ENCODE measurements at places on chromosomes 7 and 10.
A peak's percentile ranks its signal among the peaks of the same experiment; 100 is the strongest.

DNA sequence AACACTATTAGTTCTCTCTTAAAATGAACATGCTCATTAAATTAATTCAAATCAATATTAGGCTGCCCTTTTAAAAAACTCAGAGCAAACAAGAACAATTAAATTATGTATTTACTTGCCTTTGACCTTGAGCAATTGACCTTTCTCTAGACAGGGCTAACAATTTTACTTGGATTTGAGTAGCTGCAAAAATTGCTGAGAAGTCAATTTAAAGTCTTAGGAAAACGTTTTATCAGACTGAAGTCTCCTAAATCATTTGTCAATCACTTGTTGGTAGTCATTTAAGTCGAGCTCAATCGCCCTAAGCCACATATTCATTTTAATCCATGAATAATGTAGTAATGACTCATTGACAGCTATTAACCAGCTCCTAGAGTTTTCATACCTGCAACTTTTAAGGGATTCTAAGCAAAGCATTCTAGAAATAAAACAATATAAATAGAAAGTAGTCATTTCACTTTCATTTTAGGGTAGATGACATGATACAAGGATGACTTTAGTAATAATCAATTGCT lies 84.9 kb upstream of the SEC61G start:
- no peak for DNase-seq

GRCh38 chr7:123712619-123713018 lies 36.2 kb downstream of the WASL start:
- DNase-seq: no peak

- DNase-seq: peak; percentile 59
These were observed 99.1 kb downstream of the CCDC71L start for GRCh38 chr7:106561666-106562411.

GRCh38 chr10:28811639-28812349 lies 134.5 kb downstream of the BAMBI start:
- no peak for DNase-seq

DNA sequence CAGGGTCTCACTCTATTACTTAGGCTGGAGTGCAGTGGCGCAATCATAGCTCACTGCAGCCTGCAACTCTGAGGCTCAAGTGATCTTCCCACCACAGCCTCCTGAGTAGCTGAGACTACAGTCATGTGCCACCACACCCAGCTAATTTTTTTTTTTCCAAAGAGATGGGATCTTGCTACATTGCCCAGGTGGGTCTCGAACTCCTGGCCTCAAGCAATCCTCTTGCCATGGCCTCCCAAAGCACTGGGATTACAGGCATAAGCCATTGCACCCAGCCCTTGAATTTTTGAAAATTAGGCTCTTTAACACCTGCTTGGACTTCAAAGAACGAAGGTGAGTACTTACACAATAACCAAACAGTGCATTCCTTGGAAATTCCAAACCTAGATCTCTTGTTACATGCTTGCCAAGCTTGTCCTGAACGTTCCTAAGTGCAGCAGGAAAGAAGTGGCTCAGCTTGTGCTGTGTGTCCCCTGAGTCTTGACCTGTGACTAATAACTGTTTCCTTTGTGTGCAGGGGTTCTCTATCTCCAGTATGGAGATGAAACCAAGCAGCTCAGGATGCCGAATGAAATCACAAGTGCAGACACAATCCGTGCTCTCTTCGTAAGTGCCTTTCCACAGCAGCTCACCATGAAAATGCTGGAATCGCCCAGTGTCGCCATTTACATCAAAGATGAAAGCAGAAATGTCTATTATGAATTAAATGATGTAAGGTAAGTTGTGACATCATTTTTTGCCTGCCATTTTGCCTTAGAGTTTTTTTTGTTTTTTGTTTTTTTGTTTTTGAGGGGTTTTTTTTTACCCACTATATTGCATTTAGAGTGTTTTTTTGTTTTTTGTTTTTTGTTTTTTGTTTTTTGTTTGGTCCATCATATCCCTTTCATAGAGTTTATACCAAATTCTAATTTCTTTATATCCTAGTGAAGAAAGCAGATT lies 223.8 kb downstream of the KIAA1217 start:
- DNase-seq: peak; percentile 38

DNA sequence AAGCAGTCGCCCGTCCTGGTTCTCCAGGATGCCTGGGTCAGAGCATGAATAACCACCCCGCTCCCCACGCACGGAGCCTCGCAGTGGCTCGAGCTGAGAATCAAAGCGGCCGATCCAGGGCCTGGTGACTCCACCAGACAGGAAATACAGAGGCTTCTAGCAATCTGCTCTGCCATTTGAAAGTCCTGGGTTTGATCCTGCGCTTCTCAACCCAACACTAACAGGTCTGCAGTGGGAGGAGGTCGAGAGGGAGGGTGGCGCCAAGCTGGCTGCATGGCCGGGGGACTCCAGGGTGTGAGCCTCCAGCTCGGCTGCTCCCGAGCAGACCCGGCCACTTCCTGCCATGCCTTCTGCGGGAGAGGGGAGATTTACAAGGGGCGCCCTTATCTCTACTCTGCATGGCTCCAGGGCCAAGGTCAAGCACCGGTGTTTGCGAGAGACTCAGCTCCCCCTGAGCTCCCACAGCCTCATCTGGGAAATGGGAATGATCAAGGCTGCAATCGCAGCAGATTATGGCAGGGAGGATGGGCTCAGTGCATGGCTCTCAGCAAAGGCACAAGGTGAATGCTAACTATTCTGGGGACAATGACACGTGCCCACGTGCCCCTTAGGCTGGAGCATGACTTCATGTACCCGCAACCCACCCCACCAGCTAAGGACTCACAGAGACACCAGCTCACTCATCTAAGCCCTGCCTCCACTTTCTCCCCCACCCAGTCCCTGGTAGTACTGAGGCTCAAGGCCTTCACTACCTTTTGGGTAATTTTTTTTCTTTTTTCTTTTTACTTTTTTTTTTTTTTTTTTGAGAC lies 73.9 kb upstream of the TNRC18 start:
- DNase-seq: no peak

GRCh38 chr7:21367081-21367480 lies 60.8 kb upstream of the SP4 start:
- DNase-seq: no peak

Measured in GM12865 (cell line).